CD8-positive, alpha-beta memory T cell (primary cell): ENCODE measurements at places on chromosomes 5 and 9. TPM values are rescaled to one million over a fixed set of nuclear protein-coding genes. Genes with fewer than 3 reads are reported as not detected.

GRCh38 chr5:158718738-158719505 lies 380.8 kb downstream of the EBF1 start:
- H3K36me3 ChIP-seq: no peaks in the 10 kb centered on the region
- no peak overlapping the region for H3K4me3 ChIP-seq
- no peak for DNase-seq

DNA sequence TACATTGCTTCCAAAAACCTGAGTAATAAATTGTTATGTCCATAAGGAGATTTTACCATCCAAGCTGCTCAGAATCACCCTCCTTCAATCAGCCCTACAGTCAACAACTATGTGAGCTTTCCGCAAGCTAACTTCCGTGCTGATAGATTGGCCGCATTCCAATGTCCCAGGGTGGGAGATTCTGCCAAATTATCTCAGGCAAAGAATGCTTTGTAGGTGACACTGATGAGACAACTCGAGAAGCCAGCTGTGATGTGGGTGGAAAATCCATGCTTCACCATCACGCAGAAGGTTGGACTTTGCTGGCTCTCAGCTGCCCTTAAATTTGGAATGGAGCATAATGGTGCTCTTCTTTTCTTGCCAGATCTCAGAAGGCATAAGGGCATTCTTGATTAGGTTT lies 44.9 kb upstream of the HCN1 start:
- no peaks in the 10 kb centered on the region for H3K27me3 ChIP-seq
- no peak for DNase-seq
- H3K36me3 ChIP-seq: no peaks in the 10 kb centered on the region
- no peaks in the 10 kb centered on the region for H3K4me1 ChIP-seq

GRCh38 chr9:126109575-126109974 lies 217.1 kb upstream of the MVB12B start:
- DNase-seq: peak; percentile 14
- no peaks in the 10 kb centered on the region for H3K36me3 ChIP-seq
- H3K4me3 ChIP-seq: no peak overlapping the region

GRCh38 chr9:127545196-127546124 lies 66.6 kb upstream of the STXBP1 start:
- DNase-seq: no peak
- H3K4me1 ChIP-seq: no peaks in the 10 kb centered on the region
- H3K27me3 ChIP-seq: no peaks in the 10 kb centered on the region

DNA sequence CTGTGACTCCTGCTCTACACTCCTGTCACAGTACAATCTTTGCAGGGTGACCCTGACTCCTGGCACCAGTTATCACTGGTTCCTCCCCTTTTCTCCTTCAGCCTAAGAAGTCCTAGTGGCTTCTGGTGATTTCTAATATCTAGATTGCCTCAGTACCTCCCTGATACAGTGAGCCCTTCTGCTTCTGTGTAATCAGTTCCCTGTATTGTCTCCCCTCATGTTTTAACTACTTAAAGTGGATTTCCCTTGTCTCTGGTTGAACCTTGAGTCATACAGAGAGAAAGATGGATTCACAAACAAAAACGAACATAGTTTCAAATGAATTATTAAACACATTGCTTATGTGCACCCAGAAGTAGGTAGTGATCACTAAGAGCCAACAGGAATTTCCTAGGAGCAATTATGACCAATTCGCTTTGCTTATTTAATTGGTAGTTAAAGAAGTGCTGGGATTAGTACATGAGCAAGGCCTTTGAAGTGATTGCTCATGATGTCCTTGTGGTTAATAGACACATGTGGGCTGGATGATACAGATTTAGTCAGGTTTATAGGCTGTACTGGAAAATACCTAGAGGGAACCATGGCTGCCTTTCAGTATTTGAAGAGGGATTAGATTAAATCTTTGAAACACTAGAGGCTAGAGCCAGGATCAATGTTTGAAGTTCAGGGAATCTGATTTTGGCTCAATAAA lies 145.8 kb upstream of the MEF2C start:
- no peak for DNase-seq
- no peak overlapping the region for H3K27ac ChIP-seq
- H3K4me1 ChIP-seq: no peaks in the 10 kb centered on the region
- H3K27me3 ChIP-seq: no peaks in the 10 kb centered on the region
- H3K36me3 ChIP-seq: no peaks in the 10 kb centered on the region

DNA sequence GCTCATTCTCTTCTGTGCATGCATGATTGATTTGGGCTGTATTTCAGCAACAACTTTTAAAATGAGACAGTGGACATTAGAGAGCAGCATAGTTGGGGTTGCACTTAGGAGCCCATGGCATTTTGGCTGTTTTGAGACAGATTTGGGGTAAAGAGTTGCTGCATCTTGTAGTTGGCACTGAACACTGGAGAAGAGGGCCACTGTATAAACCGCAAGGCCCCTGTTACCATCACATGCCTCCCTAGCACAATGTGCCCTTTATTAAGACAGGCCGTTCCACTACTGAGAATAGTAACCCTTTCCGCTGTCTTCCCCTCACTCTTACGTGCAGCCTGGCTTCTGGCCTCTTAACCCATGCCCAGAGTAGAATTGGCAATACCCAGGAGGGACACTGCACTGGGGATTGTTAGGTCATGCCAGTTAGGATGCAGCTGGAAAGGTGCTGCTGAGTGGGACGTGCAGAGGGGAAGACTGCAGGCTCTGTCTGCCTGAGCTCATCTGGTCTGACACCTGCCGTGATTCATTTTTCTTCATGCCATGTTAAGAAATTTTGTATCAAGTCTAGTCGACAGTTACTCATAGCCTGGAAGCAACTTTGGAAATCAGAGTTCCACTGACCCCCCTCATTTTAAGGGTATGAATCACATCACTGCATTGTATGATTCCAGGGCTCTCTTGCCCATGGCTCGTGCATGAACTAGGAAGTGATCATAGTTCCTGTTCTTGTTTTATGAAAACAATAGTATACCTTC lies 146.9 kb upstream of the DMRT1 start:
- DNase-seq: no peak
- H3K36me3 ChIP-seq: no peaks in the 10 kb centered on the region
- no peak overlapping the region for H3K4me3 ChIP-seq
- H3K4me1 ChIP-seq: no peaks in the 10 kb centered on the region
- H3K27me3 ChIP-seq: no peaks in the 10 kb centered on the region
- no peak overlapping the region for H3K27ac ChIP-seq

GRCh38 chr9:133880851-133881661 lies 111.1 kb downstream of the VAV2 start:
- no peak for DNase-seq
- no peaks in the 10 kb centered on the region for H3K36me3 ChIP-seq
- no peak overlapping the region for H3K4me3 ChIP-seq
- no peaks in the 10 kb centered on the region for H3K27me3 ChIP-seq
- H3K4me1 ChIP-seq: no peaks in the 10 kb centered on the region

DNA sequence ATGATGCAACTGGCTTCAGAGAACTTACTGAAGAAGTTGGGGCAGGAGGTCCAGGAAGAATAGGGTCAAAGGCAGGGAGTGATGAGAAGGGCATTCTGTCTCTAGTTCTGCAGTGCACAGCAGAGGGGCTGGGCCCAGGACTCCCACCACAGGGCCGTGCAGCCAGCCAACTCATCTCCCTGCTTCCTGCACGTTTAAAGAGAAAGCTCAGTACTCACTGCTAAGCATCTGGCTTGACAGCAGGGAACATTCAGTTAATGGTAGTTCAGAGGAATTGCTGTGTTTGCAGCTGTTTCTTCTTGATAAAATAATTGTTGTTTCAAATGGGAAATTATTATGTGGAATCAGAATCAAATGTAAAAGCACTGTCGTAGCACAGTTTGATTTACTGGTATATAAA lies 25.6 kb upstream of the SCAMP1 start:
- no peak for DNase-seq
- H3K27me3 ChIP-seq: peaks cover under 1% of the 10 kb centered on the region
- no peaks in the 10 kb centered on the region for H3K4me1 ChIP-seq
- no peaks in the 10 kb centered on the region for H3K36me3 ChIP-seq

DNA sequence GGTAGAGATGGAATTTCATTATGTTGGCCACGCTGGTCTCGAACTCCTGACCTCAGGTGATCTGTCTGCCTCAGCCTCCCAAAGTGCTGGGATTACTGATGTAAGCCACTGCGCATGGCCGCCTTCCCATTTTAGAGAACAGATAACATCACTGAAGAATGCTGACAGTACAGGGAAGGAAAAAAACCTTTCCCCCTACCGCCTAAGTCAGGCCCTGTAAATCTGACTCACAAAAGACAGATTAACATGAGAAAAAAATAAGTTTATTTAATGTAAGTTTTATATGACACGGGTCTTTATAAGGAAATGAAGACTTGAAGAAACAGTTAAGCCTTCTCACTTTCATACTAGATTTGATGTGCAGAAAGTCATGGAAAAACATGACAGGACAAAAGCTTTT lies 227.2 kb upstream of the ZNF608 start:
- H3K4me3 ChIP-seq: no peak overlapping the region
- H3K36me3 ChIP-seq: no peaks in the 10 kb centered on the region
- H3K27ac ChIP-seq: no peak overlapping the region
- no peak for DNase-seq
- H3K27me3 ChIP-seq: no peaks in the 10 kb centered on the region

GRCh38 chr5:156825688-156826087 lies 24.4 kb upstream of the PPP1R2B start:
- H3K36me3 ChIP-seq: no peaks in the 10 kb centered on the region
- no peaks in the 10 kb centered on the region for H3K4me1 ChIP-seq
- DNase-seq: no peak
- no peak overlapping the region for H3K4me3 ChIP-seq

- H3K4me1 ChIP-seq: no peaks in the 10 kb centered on the region
- no peak overlapping the region for H3K27ac ChIP-seq
- no peak for DNase-seq
- no peak overlapping the region for H3K4me3 ChIP-seq
These were observed 122.8 kb downstream of the ENC1 start for GRCh38 chr5:74517700-74518099.

- H3K27me3 ChIP-seq: no peaks in the 10 kb centered on the region
- no peaks in the 10 kb centered on the region for H3K36me3 ChIP-seq
- H3K27ac ChIP-seq: no peak overlapping the region
- DNase-seq: peak; percentile 6
- H3K4me3 ChIP-seq: no peak overlapping the region
- H3K4me1 ChIP-seq: no peaks in the 10 kb centered on the region
These were observed 19.0 kb downstream of the CMBL start for GRCh38 chr5:10288592-10289219.

GRCh38 chr5:17178373-17178675 lies 39.1 kb upstream of the BASP1 start:
- no peaks in the 10 kb centered on the region for H3K36me3 ChIP-seq
- no peak overlapping the region for H3K4me3 ChIP-seq
- no peaks in the 10 kb centered on the region for H3K27me3 ChIP-seq
- DNase-seq: no peak

GRCh38 chr5:141772281-141772680 lies 90.3 kb upstream of the ARAP3 start:
- no peaks in the 10 kb centered on the region for H3K4me1 ChIP-seq
- H3K27ac ChIP-seq: no peak overlapping the region
- H3K27me3 ChIP-seq: no peaks in the 10 kb centered on the region
- no peak overlapping the region for H3K4me3 ChIP-seq
- no peaks in the 10 kb centered on the region for H3K36me3 ChIP-seq

DNA sequence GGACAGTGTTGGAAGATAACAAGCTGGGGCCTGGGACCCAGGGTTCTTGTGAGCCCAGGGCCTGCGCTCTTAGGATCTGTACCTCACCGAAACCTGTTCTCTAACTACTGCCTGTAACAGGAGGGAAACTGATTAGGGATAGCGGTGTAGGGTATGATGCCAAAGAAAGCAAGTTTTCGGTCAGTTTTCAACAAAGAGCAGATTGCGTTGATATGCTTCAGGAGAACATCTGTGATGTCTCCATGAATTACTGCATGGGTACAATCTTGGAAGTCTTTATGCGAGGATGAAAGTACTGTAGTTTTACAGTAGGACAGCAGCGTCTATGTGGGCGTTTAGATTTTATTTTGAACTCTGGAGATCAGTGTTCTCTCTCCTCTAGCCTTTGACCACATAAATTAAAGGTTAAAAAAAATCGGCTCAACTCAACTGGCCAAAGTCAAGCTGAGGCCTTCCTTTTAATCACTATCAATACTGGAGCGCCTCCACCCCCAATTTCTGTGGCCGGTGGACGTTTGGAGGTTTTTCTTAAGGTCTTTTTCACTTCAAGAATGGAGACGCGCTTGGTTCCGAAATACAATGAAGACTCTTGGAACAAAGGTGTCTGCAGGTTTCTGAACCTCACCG lies 3.0 kb downstream of the NFIL3 start:
- no peak for DNase-seq
- H3K27ac ChIP-seq: no peak overlapping the region
- H3K27me3 ChIP-seq: no peaks in the 10 kb centered on the region
- no peak overlapping the region for H3K4me3 ChIP-seq
- H3K4me1 ChIP-seq: peaks cover 36% of the 10 kb centered on the region

GRCh38 chr5:5104550-5104949 lies 35.6 kb upstream of the ADAMTS16 start:
- no peaks in the 10 kb centered on the region for H3K36me3 ChIP-seq
- no peak overlapping the region for H3K27ac ChIP-seq
- DNase-seq: no peak
- H3K4me3 ChIP-seq: no peak overlapping the region
- no peaks in the 10 kb centered on the region for H3K27me3 ChIP-seq
- H3K4me1 ChIP-seq: no peaks in the 10 kb centered on the region

DNA sequence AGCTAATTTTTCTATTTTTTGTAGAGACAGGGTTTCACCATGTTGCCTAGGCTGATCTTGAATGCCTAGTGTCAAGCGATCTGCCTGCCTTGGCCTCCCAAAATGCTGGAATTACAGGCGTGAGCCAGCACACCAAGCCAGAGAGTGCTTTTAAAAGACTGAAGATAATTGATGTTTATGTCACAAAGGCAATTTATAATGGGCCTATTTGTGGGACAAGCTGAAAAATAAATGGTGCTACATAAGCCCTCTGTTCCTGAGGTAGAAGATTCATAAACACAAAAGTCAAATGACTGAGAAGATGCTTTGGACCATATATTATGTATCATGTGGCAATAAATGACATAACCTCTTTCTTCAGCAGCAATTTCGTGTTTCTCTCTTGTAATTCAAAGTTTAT lies 329.6 kb downstream of the GABRB2 start:
- no peak overlapping the region for H3K27ac ChIP-seq
- H3K4me1 ChIP-seq: no peaks in the 10 kb centered on the region
- no peak overlapping the region for H3K4me3 ChIP-seq

The BTNL3 gene
- not detected for polyA plus RNA-seq

The PROB1 gene
- 0.72 TPM for polyA plus RNA-seq

The NSMF gene
- polyA plus RNA-seq: 15.4 TPM

The SPINK1 gene
- polyA plus RNA-seq: not detected

The C7 gene
- not detected for polyA plus RNA-seq

The GFI1B gene
- not detected for polyA plus RNA-seq

The CDC37L1 gene
- 17.8 TPM for polyA plus RNA-seq

The FCN2 gene
- polyA plus RNA-seq: not detected

The MARVELD2 gene
- polyA plus RNA-seq: 1.4 TPM
